ENCODE measurements at places on chromosomes 1 and 21. TPM values are rescaled to one million over a fixed set of nuclear protein-coding genes. Genes with fewer than 3 reads are reported as not detected.

CCDC185 gene
- not detected for total RNA-seq

ELAPOR1 gene
- total RNA-seq: 0.13 TPM

TPTE gene
- not detected for total RNA-seq

PRAMEF7 gene
- not detected for total RNA-seq

PTGER3 gene
- 0.39 TPM for total RNA-seq

GOLT1A gene
- not detected for total RNA-seq

MPZ gene
- total RNA-seq: 2.1 TPM

KCNK2 gene
- total RNA-seq: 1.7 TPM

Data from epithelial cell of alveolus of lung (primary cell).